ENCODE measurements at places on chromosomes 4 and X.

DNA sequence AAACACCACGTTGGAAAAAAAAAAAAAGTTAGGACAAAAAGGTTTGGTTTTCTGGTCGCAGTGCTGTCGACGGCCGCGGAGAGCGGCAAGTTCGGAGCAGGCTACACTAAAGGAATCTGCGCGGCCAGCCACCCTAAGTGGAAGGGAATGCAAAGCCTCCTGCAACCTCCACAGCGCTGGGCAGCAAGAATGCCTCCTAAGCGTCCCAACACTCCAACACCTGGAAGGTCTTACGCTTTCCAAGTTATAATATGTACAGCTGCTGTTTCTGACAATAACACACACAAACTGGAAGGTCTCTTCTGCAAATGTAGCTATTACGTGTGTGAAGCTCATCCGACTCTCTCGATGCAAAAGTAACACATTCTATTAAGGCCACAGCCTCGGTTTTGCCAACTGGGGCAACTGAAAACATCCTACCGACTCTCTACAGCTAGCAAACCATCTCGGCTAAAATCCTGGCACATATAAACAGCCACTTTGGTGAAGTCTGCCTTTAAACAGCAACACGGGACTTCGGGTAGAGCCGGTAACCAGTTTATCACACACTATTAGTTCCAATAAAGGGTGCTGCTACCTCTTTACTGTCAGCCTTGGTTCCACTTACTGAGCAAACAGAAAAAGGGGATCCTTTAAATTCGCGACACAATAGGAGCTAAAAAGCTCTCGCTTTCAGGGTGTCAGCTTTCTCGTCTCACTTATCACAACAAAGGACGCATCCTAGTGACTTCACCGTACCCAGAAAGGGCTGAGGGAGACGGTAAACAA is 895 bp downstream of the SMIM14 start:
- DNase-seq: no peak

DNA sequence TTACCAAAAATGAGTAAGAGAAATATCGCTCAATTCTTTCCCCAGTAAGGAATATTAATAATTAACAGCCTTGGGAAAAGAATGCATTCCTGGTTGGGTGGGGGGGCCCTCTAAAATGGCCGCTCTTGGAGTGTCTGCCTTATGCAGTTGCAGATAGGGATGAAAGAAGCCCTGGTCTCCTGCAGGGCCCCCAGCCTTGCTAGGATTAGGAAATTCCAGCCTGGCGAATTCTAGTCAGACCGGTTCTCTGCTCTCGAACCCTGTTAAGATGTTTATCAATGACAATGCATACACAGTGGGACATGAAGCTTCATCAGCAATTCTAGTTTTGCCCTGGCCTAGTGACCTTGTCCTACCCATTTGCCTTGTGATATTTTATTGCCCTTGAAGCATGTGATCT is 1047.7 kb upstream of the GRID2 start:
- no peak for DNase-seq

DNA sequence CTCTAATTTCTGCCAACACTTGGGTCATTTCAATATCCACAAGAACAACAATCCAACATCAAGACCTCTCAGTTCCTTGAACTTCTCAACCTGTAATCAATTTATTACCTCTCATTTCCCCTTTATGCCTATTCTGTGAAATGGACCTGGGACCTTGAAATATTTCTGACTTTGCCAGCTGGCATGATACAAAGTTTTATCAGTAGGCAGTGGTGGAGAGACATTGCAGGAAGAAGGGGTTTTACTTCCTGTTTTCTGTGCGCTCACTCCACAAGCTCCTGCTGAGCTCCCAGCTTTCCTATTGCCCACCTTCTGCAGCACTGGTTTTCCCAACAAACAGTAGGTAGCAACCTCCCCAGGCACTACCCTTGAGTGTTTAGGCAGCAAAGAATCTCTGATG is 3.5 kb upstream of the ARHGEF6 start:
- no peak for DNase-seq

DNA sequence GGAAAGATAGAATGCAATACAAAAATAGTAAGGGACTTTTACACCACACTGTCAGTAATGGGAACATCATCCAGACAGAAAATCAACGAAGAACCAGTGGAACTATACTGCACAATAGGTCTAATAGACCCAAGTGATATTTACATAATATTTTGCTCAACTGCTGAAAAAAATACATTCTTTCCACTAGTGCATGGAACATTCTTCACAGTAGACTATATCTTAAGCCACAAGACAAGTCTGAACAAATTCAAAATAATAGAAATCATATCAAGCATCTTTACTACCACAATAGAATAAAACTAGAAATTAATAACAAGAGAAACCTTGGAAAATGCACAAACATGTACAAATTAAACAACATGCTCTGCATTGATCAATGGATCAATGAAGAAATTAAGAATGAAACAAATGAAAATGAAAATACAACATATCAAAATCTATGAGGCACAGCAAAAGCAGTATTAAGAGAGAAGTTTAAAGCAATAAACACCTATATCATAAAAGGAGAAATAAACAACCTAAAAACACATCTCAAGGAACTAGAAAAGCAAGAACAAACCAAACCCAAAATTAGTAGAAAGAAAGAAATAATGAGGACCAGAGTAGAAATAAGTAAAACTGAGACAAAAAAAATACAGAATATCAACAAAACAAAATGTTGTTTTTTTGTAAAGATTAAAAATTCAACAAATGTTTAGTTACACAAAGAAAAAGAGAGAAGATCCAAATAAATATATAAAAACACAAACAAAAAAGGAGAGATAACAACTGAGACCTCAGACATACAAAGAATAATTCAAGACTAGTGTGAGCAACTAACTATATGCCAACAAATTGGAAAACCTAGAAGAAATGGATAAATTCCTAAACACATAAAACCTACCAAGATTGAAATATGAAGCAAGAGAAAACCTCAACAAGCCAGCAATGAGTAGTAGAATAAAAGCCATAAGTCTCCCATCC is 51.5 kb upstream of the ANTXR2 start:
- DNase-seq: no peak

- no peak for DNase-seq
Measured at GRCh38 chr4:32117693-32118092, 1397.5 kb downstream of the PCDH7 start.

GRCh38 chr4:106323119-106323518 is 6.8 kb downstream of the AIMP1 start:
- DNase-seq: no peak
